Aorta (tissue), 5 donors: ENCODE measurements at places on chromosomes 3 and 15.

DNA sequence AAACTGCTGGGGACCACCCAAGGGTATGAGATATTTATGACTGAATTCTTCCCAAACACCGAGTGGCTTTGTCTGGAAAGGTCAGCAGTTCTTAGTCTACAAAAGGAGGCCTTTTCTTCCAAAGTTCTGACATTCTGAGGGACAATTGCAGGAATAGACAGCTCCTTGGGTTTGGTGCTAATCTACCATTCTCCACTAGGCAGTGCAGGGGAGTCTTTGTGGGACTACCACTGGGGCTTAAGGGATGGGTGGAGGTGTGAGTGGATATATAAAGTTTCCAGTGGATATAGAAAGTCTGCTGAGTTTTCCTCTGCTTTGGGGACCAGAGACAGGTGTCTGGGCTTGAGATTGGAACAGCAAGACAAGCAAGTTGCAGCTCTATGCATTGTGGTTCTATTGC, 62.7 kb downstream of the EXOG start:
- DNase-seq, result no peak

- no peak for DNase-seq
These were observed 248.4 kb upstream of the LMCD1 start for GRCh38 chr3:8253201-8253600.

DNA sequence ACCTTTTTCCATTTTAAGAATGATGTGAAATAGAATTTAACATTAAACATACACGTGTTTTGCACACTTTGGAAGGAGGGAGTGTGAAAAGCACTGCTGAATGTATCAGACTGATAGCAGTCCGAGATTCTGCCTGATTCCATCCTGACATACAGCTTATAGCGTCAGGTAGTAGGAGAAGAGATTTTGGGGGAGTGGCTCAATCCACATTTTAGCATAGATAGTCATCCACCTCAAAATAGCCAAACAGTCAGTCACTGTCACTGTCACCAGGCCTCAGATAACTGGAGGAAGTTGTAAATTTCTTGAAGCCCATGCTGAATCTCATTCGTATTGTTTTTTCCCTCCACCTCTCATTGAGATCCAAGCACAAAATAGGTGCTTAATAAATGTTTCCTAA, 35.4 kb upstream of the ARHGEF26 start:
- no peak for DNase-seq

DNA sequence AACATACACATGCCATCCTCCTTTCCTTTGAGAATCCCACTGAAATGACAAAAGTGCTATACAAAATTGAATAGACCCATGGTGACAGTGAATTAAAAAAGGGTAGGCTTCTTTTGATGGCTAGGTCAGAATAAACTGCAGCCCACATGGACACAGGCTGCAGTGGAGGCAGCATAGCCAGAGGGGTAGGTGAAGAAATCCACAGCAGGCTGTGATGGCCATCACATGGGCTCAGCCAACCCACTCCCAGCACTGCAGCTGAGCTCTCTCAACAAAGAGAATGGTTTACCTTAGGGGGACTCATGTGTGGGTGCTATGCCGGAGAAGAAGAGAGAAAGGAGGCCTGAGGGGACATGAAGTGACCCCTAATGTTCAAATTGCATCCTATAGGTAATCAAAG, 331.1 kb downstream of the CHST2 start:
- DNase-seq, result no peak

DNA sequence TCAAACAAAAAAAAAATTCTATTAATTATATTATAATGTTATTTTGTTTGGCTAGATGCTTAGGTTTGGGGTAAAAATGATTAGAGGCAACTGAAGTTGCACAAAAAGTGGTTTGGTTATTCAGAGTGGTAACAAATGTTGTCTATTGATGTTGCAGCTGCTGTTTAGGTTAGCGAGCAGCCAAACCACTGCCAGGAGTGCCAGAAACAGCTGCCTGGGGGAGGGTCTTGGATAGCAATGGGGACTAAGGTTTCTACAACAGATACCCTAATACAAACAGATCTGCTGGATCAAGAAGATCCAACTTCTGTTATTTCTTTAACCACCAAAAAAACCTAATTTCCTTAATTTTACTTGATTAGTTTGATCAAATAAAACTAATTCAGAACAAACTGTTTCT, 26.6 kb downstream of the BTLA start:
- DNase-seq, result no peak

DNA sequence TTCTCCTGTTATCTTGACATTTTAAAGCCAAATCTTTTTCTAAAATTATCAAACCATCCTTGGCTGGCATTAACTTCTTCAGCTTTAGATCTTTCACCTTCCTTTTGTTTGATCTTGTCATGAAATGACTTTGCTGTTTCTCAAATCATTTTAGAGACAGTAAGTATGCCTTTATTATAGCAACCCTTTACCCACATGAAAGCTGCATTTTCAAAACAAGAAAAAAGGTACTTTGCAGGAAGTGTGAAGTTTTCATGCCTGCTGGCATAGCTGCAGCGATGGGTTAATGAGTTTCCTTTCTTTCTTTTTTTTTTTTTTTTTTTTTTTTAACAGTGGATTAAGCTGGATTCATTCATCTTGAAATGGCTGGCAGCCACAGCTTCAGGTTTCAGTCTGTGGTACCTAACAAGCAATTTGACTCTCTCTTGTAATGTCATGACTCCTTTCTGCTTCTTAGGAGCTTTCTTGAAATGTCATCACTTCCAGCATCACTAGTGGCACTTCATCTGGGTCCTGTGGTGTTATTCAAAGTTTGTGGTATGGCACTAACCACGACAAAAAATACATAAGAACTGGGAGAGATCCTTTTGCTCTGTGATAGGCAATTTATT, 18.8 kb downstream of the SLC25A26 start:
- no peak for DNase-seq
